Stimulated activated CD4-positive, alpha-beta T cell treated with anti-CD3 and anti-CD28 coated beads, Interleukin-15, amount 100 ng/mL, for 48 hours (primary cell): ENCODE measurements at places on chromosomes 6 and 20.

DNA sequence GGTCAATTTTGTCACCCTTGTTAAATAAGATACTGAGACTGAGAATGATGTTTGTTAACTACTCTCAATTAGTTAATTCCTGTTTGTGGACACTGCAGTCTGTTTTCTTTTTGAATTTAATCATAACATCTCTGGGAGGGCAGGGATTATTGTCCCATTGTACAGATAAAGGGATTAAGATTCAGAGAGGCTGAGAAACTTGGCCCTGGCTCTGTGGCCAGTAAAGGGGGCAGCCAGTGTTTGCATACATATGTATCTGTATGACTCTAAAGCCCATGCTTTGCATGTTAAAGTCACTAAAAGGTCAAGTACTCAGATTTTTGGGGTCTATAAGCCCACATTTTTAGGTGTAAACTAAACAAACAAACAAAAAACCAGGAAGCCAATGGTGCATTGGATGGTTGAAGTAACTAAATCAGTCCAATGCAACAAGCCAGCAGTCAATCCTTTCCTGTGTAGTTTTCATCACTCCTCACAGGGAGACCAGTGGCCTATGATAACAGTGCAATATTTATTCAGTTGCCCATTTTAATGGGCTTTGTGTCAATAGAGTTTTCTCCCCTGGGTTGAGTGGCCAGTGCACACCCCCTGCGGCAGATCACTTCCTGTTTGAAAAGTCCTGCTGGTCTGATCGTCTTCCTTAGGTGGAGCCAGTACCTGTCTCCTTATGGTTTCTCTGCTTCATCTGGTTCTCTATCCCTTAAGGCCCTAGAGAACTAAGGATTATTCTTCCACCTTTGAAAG, 106.7 kb downstream of the SLX4IP start:
- no peak for DNase-seq

DNA sequence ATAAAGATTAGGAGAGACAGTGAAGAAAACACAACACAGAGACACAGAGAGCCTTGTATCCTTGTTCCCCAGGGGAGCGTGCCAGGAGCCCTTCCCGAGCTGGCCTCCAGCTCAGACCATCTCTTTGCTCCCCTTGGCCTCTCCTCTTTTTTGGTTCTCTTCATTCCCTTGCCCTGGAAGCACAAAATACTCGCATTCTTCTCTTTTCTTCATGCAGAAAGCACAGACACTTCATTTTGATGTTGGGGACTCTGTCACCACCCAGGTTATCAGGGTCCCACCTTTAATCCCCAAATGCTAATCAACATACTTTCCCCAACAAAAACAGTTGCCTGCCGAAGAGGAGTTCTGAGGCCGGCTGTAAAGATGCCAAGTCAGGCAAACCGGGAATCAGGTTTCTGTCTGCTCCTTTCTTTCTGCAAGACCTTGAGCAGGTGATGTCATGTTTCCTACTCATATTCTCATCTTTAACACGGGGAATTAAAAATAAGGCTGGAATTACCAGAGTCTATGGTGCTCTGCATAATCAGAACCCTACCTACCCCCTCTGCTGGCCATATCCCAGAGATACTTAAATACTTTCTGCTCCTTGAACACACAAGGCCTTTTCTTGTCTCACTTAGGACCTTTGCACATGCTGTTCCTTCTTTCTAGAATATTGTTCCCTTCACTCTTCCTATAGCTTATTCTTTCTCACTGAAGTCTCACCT, 21.7 kb downstream of the TGM6 start:
- DNase-seq, result no peak

- no peak for DNase-seq
Measured at GRCh38 chr6:106967936-106968555, 6.5 kb downstream of the CD24 start.

GRCh38 chr6:156695742-156696141, 81.4 kb upstream of the ARID1B start:
- DNase-seq, result no peak

- DNase-seq, result no peak
Measured at GRCh38 chr6:119129148-119129967, 50.9 kb upstream of the FAM184A start.

DNA sequence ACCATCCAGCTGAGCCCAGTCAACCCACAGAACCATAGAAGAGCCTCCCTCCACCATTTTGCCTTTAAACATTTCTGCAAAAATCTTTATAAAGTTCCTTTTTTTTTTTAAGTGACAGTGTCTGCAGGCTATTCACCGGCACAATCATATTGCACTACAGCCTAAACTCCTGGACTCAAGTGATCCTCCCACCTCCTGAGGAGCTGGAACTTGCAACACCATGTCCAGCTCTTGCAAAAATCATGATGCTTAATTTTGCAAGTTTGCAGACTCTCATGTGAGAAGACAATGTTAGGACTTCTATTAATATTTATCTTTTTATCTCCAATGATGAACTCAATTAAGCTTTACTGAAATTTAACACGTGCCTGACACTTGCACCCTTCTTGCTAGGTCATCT, 88.8 kb downstream of the INSM1 start:
- no peak for DNase-seq

DNA sequence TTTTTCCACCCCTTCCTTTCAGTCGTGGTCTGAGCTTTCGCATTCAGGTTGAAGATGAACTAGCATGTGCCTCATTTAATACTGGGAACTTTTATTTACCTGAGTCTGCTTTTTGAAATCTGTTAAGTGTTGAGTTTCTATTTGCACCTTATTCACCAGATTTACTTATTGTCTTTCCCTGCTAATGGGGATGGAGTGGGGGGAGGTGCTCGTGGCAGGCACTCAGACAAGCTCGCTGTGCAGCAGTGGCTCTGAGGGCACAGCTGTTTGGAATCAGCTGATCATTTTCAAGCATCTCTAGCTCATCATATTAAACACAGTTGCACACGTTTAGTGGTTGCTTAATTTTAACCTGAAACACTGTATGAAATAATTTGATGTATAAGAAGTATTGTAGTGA, 35.6 kb downstream of the UTRN start:
- DNase-seq, result no peak

DNA sequence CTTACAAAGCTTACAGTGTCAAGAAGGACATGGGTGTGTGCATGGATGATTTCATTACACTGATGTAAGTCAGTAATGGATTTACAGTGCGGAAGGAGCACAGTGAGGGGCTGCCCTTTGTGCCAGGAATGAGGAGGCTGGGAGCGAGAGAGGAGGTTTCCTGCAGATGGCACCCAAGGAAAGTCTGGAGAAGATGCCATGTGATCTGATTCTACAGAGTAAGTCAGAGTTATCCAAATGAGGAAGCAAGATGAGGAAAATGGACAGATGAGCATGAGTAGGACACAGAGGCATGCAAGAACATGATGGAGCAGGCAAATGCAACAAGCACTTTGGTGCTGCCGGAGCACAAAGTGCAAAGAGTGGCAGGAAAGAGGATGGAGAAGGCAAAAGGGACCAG, 29.7 kb downstream of the MAP7 start:
- DNase-seq, result no peak

GRCh38 chr6:2244261-2245102, 923 bp downstream of the GMDS start:
- no peak for DNase-seq

- no peak for DNase-seq
Measured at GRCh38 chr6:71724456-71725125, 161.8 kb upstream of the RIMS1 start.

- no peak for DNase-seq
Measured at GRCh38 chr6:19312241-19312978, 524.8 kb upstream of the ID4 start.

DNA sequence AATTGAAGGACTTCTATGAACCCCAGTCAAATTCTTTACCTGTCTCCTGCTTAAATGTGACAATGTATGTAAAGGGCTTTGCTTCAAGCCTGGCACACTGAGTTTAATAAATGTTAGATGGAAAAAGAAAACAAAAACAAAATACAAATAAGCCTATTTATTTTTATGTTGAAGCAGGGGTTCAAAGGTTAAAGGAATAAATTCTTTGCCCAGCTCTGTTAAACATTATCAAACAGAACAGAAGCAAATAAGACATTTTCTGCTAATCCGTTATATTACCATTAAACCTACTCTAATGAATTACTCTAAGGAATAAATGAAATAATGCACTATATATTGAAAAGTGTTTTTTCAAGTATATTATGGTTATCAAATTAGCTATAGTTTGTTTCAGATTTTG, 182.5 kb upstream of the CEP162 start:
- DNase-seq, result no peak
